T-helper 17 cell (primary cell): ENCODE measurements at places on chromosomes 6 and 20.
A peak's percentile ranks its signal among the peaks of the same experiment; 100 is the strongest.

DNA sequence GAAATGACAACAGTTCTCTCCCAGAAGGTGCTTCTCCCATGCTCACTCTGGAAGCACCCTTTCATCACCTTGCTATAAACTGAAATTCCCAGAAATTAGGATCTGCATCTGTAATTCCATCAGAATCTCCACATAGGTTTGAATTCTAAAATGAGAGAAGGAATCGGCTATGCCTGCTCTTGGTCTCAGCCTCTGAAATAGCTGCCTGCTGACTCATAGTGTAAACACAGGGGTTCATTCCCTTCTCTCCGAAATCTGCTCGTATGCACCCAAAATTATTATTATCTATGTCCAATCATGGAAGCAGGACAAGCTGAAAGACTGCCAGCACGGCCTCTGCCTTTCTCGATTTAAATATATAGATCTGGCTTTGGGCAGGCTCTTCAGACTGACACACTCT is 74.6 kb upstream of the TAB2 start:
- DNase-seq = no peak

DNA sequence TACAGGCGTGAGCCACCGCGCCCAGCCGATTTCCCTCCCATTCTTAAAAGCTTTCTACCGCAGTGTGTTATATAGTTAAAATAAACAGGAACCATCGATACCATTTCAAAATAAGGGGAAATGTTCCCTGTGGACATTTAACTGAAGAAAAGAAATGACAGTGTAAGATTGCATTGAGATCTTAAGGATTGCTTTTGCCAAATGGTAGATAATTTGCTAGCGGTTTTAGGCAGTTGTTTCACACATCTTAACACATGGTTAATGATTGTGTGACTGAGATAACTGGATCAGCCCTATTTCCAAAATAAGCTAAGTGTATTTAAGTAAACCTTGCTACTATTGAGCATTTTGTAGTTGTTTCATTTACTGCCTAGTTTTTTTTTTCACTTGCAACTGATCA is 15.6 kb downstream of the STX16 start:
- no peak for DNase-seq

DNA sequence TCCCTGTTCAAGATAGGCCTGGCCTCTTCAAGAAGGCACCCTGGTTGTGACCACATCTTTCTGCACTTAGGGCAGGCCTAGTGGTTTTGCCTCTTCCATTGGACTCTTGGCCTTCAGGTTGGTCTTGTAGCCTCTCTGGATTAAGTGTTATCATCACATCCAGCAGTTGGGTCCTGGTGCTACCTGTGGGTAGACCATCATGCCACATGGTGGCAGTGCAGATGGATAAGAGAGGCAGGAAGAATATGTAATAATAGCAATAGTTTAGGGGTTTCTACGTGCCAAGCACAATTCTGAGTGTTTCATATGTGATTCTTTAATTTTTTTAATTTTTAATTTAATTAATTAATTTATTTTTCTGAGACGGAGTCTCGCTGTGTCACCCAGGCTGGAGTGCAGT is 28.5 kb upstream of the SNRPB2 start:
- DNase-seq = peak; percentile 16

GRCh38 chr6:26224940-26225847 is 138.0 kb downstream of the HFE start:
- DNase-seq = no peak

- DNase-seq = no peak
Observed at GRCh38 chr20:33909331-33909921, 84.3 kb upstream of the RALY start.

- no peak for DNase-seq
Observed at GRCh38 chr20:47317127-47317895, 39.2 kb downstream of the ZMYND8 start.

- DNase-seq = no peak
Observed at GRCh38 chr6:56787209-56787608, 144.5 kb upstream of the DST start.
